Activated effector memory CD4-positive, alpha-beta T cell treated with Interleukin-2 at 50 U/mL for 16 hours (primary cell): ENCODE measurements at places on chromosomes 3 and 15.

- no peak for DNase-seq
Observed at GRCh38 chr3:144626835-144627234, 655.2 kb downstream of the DIPK2A start.

DNA sequence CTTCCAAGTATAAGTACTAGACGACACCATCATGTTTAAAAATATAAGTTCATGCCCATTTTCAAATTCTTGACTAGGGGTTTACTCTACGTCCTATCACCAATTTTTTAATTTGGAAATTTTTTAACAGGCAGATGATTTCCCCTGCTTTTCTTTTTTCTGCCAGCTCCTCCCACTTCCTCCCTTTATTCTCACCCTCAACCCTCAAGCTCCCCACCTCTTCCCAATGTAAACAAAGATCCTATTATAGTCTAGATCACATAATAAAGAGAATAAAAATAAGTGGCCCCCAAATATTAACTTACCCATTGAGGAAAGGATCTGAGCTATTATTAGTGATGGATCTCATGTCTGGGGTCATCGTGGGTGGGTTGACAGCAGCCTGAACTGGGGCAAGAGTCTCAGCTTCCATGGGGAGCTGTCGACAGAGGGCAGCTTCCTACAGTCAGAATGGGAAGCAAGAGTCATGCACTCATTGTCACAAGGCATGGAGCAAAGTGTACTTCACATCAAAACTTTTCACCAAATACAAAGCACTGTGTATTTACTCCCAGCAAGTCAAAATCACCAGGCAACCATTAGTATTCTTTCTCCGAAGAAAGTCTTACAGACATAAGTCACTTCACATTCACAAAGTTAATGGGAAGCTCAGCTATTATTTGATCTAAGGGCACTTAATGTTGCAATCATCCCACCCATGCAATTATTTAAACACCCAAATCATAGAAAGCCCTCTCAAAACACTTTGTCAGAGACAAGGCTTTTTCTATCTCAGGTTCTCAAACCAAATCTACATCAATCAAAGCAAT is 53.2 kb downstream of the TM4SF4 start:
- DNase-seq, result no peak

DNA sequence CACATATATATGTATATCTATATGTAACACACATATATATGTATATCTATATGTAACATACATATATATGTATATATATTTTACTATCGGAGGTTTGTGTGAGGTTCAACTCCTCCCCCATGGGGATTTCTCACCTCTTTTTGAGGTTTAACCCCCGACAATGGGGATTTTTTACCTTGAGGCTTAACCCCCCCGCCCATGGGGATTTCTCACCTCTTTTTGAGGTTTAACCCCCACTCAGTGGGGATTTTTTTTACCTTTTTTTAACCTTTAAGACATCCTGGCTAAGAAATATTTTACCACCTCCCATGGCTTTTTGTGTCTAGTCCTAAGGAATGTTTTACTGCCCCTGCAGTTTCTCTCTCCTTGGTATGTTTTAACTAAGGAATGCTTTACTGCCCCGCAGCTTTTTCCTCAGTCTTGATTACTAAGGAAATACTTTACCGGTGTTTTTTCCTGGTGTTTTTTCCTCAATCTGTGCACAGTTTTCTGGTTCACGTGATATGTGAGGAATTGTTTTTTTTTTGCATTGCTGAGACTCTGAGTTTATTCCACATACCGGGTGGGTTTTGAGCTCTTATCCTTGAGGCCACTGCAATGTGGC is 185.2 kb downstream of the KLF13 start:
- DNase-seq, result peak; percentile 18

DNA sequence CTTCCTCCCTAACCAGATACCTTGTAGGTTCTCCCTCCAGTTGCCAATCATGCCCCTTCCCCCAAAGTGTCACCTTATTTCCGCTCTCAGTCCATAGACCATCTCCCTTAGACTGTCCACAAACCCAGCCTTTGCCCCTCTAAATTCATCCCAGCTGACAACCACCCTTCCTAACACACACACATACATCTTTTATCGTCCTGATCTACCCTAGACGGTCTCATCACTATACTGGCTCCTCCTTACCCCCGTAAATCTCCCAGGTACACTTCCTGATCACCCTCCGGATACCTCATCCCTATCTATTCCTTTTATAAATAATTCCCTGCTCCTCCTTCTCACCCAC is 828 bp downstream of the THOC7 start:
- no peak for DNase-seq

DNA sequence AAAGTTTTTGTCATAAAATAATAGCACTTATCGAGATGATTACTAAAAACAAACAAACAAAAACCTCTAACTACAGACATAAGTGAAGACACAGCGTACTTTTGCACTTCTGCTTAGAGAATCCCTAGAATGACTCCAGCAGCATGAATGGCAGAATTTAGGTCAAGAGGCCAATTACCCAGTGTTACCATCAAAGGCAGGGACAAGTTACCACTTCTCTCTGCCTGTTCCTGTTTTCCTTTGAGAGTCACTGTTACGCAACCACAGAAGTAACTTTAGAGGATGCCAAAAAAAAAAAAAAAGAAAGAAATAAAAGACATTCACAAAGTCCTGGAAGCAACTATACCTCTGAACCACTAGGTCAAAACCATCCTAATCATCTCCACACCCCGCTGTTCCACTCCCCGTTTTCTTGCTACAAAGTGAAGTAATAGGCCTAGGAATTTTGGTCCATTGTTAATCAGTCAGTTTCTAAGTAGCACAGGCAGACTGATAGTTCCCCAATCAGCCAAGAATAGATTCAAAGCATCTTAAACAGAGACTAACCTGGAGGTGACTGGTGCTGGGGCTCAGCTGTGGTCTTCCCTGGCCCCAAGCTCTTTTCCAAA is 41.9 kb downstream of the FMN1 start:
- no peak for DNase-seq

GRCh38 chr3:135622656-135623055 is 342.9 kb upstream of the PPP2R3A start:
- DNase-seq, result no peak

DNA sequence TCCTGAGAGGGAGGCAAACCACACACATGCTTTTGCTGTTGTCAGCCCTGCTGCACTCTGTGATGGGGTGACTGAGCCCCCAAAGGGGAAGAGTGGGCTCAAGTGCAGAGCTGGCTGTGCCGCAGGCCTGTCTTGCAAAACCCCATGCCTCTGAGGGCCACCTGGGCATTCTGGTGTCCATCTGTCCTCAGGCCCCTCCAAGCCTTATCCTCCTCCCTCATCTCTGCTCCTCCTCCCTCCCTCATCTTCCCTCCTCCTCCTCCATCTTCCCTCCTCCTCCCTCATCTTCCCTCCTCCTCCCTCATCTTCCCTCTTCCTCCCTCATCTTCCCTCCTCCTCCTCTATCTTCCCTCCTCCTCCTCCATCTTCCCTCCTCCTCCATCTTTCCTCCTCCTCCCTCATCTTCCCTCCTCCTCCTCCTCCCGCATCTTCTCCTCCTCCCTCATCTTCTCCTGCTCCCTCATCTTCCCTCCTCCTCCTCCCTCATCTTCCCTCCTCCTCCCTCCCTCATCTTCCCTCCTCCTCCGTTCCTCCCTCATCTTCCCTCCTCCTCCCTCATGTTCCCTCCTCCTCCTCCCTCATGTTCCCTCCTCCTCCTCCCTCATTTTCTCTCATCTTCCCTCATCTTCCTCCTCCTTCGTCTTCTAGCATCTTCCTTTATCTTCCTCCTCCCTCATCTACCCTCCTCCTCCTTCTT is 40.6 kb downstream of the CHDH start:
- DNase-seq, result no peak

- no peak for DNase-seq
Observed at GRCh38 chr3:183545708-183546107, 9.8 kb downstream of the KLHL6 start.

DNA sequence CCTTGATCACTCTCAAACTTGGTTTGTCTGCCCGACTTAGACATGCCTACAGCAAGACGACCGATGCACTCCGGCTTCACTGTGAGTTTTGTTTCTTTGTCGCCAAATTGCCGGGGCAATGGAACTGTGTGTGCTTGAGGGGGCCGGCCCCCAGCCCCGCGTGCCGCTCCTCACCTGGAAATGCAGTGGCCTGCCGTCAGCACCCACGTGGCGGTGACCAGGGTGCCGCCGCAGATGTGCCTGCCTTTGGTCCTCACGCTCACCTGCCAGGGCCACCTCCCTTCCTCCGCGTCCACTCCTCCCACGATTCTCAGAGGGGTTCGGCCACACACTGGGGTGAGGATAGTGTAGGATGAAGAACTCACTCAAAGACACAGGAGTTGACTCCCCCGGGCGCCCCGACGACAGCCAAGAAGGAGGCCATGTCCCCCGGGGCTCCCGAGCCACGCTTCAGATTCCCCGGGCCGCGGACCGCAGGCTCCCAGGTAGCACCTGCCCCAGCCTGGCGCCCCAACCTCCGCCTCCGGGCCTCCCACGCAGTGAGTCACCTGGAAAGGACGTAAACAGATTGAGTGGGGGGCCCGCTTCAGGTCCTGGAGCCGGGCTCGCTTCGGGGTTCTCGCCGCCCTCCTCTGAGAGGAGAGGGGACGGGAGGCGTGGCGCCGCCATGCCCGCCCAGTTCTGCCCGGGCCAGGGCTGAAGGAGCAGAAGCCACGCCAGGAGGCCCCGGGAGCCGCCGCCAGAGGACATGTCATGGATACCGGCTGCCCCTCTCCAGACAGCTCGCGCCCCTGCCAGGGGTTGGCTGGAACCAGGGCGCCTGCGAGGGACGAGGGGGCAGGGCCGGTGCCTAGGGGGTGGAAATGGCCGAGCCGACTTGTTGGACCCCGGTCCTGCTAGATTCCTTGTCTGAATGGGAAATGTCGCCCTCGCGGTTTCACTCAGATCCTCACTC is 29.6 kb downstream of the MYL3 start:
- no peak for DNase-seq

GRCh38 chr3:170259907-170260306 is 37.7 kb downstream of the PRKCI start:
- DNase-seq, result no peak

DNA sequence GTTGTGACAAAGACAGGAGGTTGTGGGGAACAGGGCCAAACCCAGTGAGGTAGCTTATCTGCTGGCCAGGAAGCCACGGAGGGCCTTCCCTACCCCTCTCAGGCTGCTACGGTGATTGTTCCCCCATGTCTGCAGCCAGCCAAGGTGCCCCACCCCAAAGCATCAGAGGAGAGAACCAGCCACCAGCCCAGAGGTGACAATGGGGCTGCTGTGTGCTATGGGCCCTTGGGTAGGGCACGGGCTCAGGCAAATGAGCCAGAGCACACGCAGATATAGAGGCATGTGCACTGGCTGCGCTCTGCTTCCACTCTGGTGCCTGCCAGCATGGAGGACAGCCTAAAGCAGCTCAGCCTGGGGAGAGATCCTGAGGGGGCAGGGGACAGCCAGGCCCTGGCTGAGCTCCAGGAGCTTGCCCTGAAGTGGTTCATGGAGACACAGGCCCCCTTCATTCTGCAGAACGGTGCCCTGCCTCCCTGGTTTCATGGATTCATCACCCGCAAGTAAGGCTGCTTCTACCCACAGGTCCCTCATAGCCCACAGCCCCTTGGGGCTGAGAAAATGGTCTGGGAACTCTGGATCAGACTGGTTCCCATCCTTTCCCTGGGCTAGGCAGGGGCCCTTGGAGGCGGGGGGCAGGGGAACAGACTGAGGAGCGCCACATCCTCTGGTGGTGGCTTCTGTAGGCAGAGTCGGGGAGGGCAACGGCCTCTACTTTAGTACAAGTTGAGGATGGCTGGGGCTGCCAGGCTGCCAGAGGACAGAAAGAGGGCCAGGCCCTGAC is at the start of gene SH2D7:
Gene SH2D7, plus strand, starts transcription at position 301 of the 781 bp plus-strand sequence. Its CDS starts 24 bp downstream, at position 325.
- no peak for DNase-seq

- DNase-seq, result no peak
Observed at GRCh38 chr3:197186887-197187588, 111.4 kb downstream of the DLG1 start.

- DNase-seq, result no peak
Observed at GRCh38 chr3:164406281-164406680, 672.0 kb downstream of the SI start.

GRCh38 chr3:156368189-156368588 is 186.7 kb downstream of the SSR3 start:
- DNase-seq, result no peak

- no peak for DNase-seq
Observed at GRCh38 chr3:117272274-117272673, 562.7 kb downstream of the TUSC7 start.

- no peak for DNase-seq
Observed at GRCh38 chr3:132421832-132422231, 4.5 kb downstream of the DNAJC13 start.

- DNase-seq, result no peak
Observed at GRCh38 chr15:57218826-57219576, 157.3 kb upstream of the CGNL1 start.

- no peak for DNase-seq
Observed at GRCh38 chr3:112117841-112118571, 15.0 kb downstream of the GCSAM start.

DNA sequence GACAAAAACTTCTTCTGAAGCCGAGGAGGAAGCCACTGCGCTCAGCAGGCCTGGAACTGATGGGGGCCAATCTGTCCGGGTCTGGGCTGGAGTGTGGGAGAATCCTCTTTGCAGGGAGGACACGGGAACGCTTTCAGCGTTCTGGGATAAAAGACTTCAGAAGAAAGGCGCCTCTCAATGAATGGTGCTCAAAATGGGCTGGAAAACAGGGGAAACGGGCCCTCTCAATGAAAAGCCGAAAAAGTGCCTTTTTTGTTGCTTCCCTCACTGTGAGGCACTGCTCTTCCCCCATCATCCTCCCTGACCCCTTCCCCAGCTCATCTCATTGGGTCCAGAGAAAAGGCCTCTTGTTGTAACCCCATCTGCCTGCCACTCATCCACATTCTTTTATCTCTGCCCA is 119.5 kb upstream of the LRIG1 start:
- DNase-seq, result no peak

- DNase-seq, result no peak
Observed at GRCh38 chr15:73684581-73685455, 635 bp downstream of the CD276 start.
